ENCODE measurements at places on chromosomes 11 and 22.

DNA sequence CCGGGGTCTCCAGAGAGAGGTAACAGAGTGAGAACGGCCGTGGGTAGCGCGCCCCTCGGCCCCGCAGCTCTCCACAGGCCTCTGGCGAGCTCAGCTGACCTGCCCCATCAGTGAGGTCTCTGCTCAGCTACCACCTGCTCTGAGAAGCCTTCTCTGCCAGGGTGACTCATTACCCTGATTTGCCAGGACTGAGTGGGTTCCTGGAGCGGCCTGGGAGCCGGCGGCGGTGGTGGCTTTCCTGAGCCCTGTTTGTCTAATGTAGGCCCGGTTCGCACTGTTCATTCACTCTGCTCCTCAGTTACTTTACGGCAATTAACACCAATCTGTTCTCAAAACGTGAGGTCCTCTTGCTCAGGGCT lies 351.0 kb upstream of the B3GAT1 start:
- DNase-seq, result no peak

DNA sequence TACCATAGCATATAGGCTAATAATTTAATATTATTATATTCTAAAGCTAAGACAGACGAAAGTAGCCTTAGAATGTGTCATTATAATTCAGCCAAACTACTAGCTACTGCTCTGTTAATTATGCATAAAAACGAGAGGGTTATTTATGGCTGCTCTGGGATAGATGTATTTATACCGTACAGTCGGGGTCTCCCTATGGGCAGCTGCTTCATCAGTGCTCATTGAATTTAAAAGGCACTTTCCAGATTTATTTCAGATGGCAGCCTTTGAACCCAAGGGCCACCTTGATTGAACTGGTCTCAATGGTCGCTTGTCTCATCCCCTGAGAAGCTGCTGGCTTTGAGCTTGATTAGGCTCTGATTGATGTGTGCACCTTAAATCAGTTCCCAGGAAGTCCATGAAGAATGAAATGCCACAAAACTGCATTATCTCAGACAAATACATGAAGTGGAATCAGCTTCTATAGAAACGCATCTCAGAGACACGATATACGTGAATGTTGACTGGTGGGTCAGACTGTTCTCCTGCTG lies 377.6 kb downstream of the LRRC4C start:
- DNase-seq, result no peak

- no peak for DNase-seq
Observed at GRCh38 chr11:83115551-83115950, 41.4 kb upstream of the PCF11 start.

GRCh38 chr11:29353833-29354232 lies 663.0 kb downstream of the KCNA4 start:
- DNase-seq, result no peak

- DNase-seq, result no peak
Observed at GRCh38 chr11:64580412-64580811, 10.6 kb upstream of the SLC22A12 start.

- DNase-seq, result peak; percentile 54
Observed at GRCh38 chr11:92886243-92886905, 83.1 kb upstream of the MTNR1B start.

- peak; percentile 83 for DNase-seq
Observed at GRCh38 chr22:42519525-42520401, at the start of gene RRP7A. Gene RRP7A (minus strand): TSS chr22:42519796. CDS start chr22:42519786, 10 bp downstream.

- no peak for DNase-seq
Observed at GRCh38 chr11:116693593-116694348, 79.0 kb downstream of the BUD13 start.

- no peak for DNase-seq
Observed at GRCh38 chr11:132493801-132494200, 1038.5 kb downstream of the OPCML start.

DNA sequence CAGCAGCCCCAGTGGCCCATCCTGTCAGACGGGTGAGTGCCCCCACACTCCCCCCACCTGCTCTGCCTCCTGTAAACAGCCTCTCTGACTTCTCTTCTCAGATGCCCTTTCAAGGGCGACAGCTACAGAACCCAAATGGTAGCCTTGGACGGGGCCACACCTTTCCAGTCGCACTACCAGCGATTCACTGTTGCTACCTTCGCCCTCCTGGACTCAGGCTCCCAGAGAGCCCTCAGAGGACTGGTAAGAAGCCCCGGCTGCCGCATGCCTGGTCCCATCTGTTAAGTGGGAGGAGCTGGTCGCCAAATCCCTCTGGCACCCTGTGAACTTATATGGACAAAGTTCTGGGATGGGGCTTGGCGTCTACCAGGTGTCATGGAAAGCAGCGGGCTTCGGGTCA lies 6.2 kb downstream of the ZP1 start:
- no peak for DNase-seq

GRCh38 chr22:45966895-45967365 lies 10.0 kb downstream of the WNT7B start:
- DNase-seq, result no peak

- DNase-seq, result no peak
Observed at GRCh38 chr11:28209906-28210305, 101.7 kb downstream of the METTL15 start.

- no peak for DNase-seq
Observed at GRCh38 chr11:117696540-117696939, 100.5 kb downstream of the DSCAML1 start.

GRCh38 chr11:2441171-2441570 lies 3.1 kb downstream of the TRPM5 start:
- DNase-seq, result no peak

GRCh38 chr11:115670538-115671205 lies 166.5 kb upstream of the CADM1 start:
- no peak for DNase-seq

DNA sequence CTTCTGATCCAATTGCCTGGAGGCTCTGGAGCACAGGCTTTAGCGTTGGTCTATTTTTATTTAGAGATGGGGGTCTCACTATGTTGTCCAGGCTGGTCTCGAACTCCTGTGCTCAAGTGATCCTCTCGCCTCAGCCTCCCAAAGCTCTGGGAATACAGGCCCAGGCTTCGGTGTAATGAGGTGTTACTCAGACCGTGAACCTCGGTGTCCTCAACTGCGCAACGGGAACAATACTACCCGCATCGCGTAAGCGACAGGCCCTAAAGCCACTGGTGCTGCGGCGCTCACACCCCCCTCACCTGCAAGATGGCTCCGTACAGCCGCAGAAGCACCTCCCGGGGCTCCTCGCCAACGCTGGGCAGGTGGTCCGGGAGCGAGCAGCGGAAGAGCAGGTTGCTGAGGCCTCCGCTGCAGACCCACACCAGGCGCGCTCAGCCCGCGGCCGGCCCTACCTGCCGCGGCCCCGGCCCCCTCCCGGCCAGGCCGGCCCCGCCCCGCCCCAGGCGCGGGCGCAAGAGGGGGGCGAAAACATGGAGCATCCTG lies 628 bp downstream of the CHKB start:
- DNase-seq, result no peak

- DNase-seq, result no peak
Observed at GRCh38 chr11:132658696-132659095, 873.6 kb downstream of the OPCML start.

- DNase-seq, result no peak
Observed at GRCh38 chr11:1232883-1233321, 10.0 kb downstream of the MUC5B start.

- DNase-seq, result no peak
Observed at GRCh38 chr22:17117890-17118289, 3.3 kb downstream of the TMEM121B start.

DNA sequence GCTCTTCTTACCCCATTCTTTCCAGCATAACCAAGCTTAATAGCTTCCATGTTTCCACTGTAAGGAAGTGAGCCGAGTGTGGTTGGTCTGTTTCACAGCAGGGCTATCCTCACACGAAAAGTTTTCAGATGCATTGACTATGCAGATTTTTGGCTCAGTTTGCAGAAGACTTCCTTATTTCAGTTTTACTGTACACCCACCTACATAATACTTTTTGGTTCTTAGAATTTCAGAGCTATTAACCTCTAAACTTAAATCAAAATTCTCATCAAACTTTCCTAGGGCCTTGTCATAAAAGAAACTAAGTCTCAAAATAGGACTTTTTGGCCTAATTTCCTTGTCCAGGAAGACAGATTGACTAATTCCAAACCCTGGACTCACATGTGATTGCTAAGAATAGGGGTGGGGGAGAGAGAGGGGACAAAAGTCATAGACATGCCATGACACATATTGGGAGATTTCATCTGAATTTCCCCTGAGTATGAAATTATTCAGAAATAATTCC lies 7.3 kb upstream of the EHF start:
- DNase-seq, result no peak

GRCh38 chr11:10208131-10208575 lies 85.9 kb downstream of the SBF2 start:
- peak; percentile 9 for DNase-seq

- no peak for DNase-seq
Observed at GRCh38 chr11:65416841-65417701, 5.5 kb upstream of the NEAT1 start.

DNA sequence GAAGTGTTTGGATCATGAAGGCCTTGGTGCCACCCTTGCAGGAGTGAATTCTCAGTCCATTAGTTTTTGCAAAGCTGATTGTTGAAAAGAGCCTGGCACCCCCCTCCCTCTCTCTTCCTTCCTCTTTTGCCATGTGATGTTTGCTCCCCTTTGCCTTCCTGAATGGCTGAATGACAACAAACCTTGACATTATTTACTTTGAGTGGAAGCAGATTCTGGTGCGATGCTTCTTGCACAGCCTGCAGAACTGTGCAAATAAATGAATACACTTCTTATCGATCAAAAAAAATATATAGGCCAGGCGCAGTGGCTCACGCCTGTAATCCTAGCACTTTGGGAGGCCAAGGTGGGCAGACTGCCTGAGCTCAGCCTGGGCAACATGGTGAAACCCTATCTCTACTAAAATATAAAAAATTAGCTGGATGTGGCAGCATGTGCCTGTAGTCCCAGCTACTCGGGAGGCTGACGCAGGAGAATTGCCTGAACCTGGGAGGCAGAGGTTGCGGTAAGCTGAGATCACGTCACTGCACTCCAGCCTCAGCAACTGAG lies 2.0 kb upstream of the NARS2 start:
- DNase-seq, result no peak

- no peak for DNase-seq
Observed at GRCh38 chr11:133581091-133581490, 48.8 kb upstream of the OPCML start.

DNA sequence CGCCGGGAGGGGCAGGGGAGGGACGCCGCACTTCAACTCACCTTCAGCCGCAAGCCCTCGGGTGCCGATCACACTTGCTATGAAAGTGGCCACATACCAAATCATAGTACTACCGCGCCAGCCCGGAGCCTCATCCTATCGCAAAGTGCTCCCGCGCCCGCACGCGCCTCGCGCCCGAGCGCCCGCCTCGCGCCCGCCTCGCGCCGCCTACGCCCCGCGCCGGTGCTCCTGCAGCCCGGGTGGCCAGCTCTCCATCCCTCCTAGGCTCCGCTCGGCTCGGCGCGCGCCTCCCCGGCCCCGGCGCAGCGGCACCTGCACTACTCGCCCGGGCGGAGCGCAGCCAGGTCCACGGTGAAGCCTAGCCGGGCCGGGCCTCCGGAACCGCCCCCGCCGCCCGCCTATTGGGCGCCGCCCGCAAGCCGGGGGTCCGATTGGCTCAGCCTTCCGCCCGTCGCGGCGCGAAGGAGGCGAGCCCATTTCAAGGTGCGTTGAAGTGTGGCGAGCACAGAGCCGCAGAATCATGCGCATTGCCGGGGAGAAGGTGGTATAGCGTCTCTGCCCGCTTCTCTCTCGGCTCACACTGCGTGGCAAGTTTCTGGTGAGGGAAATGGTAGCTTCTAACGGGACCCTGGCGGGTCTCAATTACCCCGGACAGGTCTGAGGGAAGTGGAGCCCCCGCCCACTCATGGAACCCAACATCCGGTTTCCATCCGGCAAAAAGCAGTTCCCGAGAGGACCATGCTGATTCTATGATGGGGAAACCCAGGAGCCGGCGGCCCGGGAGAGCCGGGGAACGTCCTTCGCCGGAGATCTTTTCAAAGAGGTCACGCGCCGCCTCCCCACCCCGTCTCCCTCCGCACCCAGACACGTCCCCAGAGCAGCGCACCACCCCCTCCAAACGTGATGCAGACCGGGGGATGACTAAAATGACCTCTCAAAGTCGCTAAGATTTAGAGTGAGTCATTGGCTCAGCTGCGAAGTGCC lies at the start of gene IGSF9B:
Gene IGSF9B (minus strand): TSS at position 319 of the 984 bp plus-strand sequence. CDS start 214 bp downstream, at position 105.
- DNase-seq, result peak; percentile 94

GRCh38 chr11:67558084-67558772 lies 25.4 kb upstream of the GSTP1 start:
- DNase-seq, result peak; percentile 38

- DNase-seq, result no peak
Observed at GRCh38 chr11:76781046-76781801, 1.9 kb upstream of the TSKU start.

DNA sequence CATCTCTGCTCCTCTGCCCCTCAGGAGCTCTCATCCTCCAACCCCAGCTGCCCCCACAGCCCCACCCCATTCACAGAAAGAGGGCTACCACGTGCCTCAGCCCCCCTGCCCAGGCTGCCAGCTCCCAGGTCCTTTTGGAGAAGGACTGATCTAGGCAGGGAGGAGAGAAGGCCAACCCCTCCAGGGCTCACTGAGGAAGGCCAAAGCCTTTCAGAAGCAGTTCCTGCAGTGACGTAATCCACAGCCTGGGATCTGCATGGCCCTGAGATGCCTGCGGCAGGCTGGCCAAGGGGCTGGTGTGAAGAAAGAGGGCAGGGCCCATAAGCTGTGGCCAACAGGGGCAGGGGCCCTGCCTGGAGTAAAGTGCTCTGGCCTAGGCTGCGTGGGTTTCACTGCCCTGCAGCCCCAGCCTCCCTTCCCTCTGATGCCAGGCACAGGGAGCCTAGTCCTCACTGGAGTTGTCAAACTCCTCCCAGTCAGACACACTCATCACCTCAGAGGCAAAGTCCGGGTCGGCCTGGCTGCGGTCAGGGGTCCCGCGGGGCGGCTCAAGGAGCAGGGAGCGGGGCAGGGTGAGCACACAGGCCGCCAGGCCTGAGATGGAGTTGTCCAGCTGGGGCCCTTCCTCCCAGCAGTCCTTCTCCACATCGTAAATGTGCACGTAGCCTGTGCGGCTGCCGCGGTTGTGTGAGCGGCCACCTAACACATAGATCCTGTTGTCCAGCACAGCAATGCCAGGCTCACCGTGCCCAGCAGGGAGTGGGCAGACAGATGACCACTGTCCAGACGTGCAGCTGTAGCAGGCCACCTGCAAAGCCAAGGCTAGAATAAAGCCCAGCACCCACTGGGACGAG lies 4.2 kb upstream of the SCARF2 start:
- no peak for DNase-seq

DNA sequence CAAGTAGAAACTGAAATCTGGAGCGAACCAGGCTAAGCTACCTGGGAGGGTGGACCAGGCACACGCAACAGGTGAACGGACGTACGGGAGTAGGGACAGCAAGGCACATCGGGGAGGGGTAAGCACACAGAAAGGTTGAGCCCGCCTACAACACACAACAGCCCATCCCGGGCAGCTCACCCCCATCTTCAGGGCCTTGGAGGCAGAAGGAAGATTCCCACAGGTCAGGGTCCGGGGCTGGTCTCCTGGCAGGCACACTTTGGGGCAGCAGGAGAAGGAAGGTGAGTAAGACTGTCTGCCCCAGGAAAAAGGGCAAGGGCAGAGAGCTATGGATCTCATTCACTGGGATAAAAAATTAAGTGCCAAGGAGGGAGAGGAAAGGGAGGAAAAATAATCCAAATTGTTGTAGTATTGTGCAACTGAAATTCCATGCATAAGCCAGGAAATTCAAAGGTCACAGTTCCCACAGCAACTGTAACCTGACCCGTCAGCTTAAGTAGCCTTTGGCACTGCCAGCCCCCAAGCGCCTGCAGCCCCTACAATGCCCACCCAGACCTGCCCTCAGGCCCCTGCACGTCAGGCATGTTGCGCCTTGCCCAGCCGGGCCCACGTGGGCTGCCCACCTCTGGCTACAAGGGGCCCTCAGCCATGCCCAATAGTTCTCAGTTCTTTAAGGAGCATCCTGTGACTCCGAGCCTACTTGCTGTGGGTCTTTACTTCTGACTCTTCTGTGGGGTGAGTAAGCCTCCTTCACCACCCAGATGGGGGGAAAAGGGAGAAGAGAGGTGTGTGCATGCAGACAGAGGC lies 51.8 kb downstream of the MICAL3 start:
- DNase-seq, result no peak
